ENCODE measurements at places on chromosomes 1 and 21.

DNA sequence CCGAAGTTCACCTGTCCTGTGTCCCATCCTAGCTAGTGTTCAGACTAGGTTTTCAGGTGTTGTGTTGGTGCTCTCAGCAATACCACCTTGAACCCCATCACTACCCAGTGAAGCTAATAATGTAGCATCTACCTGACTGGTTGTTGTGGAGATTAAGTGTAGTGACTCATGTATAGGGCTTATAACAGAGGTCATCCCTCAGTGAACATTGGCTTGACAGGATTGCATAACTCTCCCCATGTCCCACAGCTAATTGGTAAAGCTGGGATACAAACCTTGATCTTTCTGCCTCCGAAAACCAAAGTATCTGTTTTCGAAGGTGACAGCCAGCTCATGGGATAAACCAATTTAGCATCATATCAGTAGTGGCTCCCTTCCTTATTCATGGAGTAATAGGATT, 44.5 kb upstream of the TNR start:
- DNase-seq, result no peak

GRCh38 chr1:167562702-167563101, 9.1 kb upstream of the CREG1 start:
- no peak for DNase-seq

DNA sequence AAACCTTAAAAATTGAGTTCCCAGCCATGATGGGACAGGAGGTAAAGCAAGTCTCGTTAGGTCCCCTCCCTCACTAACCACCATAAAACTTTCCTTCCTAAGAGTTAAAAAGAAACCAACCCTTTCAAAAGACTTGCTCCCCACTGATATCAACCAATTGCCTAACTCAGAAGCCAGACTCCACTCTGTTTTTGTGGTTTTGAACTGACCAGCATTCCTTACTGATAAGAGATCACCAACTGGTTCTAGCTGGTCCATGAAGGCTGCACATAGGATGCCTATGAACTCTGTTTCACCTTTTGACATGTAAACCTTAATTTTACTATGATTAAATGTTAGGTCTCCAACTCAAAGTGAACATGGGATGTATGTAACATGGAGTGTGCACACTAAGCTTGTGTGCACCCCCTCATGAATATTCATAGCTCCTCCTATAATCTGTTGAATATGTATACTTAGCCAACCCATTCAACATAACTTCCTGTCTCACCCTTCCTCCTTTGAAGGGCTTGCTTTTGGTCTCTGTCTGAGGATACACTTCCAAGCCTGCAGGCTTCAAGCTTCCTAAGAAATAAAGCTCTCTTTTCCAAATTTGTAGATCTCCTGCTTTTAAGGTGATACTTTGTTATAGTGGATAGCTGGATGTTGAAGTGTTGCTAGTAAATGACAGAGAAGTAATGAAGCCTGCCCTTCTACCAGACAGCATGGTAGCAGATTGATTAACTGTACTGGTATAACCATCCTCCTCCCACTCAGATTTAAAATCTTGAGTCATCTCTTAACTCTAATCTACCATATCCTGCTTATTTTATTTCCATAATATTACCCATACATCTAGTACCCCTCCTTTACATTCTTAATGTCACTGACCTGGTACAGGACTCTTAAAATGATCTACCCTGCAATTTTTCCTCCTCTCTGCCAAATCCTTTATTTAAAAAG, 95.6 kb downstream of the ZNF644 start:
- no peak for DNase-seq

GRCh38 chr21:42475036-42475435, 21.0 kb downstream of the RSPH1 start:
- no peak for DNase-seq

DNA sequence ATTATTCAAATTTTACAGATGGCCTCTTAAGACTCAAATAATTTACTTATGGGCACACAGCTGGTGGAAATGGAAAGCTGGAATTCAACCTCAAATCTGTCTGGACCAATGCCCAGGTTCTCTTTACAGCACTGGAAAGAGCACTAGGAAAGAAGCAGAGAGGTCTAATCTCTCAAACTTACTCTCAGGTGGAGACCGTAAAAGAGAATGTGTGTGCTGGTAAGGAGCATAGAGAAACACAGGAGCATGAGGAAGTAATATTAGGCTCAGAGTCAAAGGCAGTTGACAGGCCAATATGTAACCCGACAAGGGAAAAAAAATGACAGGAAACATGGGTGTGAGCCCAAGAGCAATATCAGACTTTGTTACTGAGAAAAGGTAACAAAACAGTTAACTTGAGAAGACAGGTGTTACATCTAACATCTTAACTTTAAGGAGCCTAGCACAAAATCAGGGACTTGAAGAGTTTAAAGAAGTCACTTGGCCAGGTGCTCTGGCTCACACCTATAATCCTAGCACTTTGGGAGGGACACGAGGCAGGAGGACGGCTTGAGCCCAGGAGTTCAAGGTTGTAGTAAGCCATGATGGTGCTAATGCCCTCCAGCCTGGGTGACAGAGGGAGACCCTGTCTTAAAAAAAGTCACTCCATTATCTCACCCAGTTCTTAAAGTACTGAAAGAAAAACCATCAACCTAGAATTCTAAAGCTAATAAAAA, 20.7 kb downstream of the PPP1R15B start:
- no peak for DNase-seq

- no peak for DNase-seq
Measured at GRCh38 chr1:83000286-83000685, 998.6 kb downstream of the TTLL7 start.

DNA sequence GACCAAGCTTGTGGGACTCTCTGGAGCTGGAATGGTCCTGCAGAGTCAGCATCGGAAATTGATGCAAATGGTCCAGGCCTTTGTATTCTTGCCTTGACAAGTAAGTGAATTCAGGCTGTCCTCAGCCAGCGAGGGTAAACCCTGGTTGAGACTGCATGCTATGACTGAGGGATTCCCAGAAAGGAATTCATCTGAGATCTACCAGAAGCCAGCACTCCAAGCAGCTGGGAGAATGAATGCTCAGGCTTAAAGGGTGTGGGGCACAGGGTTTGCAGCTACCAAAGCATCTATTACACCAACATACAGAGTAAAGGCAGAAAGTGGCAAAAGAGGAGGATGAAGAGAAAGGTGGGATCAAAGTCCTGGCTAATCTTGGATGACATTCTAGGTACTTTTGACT, 257.0 kb upstream of the LYPLAL1 start:
- DNase-seq, result no peak

- DNase-seq, result no peak
Measured at GRCh38 chr1:44604157-44604955, 69.9 kb downstream of the TMEM53 start.

- DNase-seq, result no peak
Measured at GRCh38 chr21:38334866-38335265, 78.1 kb downstream of the KCNJ15 start.

DNA sequence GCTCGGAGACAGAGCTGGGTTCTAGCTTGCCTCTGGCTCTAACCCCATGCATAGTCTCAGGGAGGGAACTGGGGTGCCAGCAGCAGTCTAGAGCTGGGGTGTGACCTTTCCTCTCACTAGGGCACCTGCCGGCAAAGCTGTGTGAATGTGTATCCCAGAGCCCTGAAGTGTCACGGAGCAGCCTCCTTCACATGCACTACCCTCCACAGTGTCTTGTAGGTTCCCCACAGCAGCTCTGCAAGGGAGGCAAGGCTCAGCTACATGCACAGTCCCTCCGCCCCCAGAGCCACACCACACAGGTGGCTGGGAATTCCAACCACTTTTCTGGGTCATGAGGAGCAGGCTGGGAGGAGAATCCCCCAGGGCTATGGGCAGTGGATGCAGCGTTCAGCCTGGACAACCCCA, 7.7 kb upstream of the HPCA start:
- no peak for DNase-seq

GRCh38 chr1:205626216-205626615, 5.6 kb downstream of the ELK4 start:
- no peak for DNase-seq

DNA sequence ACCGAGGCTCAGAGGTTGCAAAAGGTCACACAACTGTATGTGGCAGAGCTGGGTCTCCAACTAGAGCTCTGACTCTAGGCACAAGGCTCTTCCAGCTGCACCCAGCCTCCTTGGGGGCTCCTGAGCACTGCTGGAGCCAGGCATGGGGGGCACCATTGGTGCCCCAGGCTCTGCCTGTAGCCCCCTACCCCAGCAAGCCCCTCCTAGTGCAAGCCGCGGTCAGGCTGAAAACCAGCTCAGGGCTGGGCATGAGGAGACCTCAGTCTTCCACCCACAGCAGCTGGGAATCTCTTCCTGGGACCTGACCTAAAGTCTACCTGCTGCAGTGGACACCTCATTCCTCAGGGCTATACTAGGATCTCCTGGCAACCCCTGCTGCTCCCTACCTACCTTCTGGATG, 14.6 kb downstream of the TNNT2 start:
- DNase-seq, result no peak

GRCh38 chr21:44939532-44940115, at the start of gene SLX9:
SLX9 (plus strand) TSS chr21:44940029; CDS start chr21:44940058, 29 bp downstream.
- DNase-seq, result peak; percentile 89

DNA sequence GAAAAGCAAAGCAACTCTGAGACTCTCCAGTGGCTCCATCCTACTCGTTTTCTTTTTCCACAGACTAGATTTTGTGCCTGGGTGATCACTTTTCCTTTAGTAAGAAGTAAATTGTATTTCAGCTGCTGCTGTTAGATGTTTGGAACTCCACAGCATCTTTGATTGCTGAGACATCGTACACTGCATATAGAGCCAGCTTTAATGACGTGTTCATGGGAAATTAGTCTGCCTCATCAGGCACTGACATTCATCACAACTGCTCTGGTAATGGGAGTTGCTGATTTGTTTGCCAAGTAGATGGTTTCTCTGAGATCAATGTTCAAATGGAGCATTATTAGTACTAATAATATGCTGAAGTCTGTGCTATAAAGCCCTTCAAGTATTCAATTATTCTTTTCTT, 573.8 kb upstream of the NR5A2 start:
- DNase-seq, result no peak

- DNase-seq, result no peak
Measured at GRCh38 chr1:74470936-74471335, 41.5 kb downstream of the LRRC53 start.

DNA sequence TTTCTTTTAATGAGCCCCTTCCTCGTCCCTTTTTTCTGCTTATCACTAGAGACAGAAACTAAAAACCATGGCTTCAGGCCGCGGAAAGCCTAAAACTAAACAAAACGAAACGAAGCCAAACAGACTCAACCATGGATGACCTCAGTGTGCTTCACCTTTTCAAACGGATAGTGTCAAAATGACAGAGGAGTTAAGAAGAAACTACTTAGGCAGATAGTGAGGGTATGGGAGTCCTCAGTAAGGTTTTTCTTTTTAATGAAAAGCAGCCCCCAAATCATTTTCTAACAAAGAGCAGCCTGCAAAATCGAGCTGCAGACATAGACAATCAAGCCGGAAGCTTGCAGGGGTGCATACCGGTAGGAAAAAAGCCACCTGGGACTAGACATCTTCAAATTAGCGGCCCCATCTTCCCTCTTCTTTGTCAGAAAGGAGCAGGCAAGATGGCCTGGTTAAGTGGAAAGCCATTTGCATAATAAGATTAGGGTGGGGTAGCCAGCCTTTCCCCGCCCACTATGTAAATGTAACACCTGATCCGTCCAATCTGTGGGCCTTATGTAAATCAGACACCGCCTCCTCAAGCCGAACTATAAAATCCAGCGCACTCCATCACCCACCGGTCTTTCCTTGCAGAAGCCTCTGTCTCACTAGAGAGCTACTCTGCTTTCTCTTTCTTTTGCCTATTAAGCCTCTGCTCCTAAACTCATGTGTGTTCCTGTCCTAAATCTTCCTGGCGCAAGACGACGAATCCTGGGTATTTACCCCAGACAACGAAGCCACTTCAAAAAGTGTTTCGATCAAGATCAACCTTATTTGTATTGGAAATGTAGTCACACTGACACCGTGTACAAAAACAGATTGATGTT, 6.2 kb upstream of the ERO1B start:
- DNase-seq, result no peak

DNA sequence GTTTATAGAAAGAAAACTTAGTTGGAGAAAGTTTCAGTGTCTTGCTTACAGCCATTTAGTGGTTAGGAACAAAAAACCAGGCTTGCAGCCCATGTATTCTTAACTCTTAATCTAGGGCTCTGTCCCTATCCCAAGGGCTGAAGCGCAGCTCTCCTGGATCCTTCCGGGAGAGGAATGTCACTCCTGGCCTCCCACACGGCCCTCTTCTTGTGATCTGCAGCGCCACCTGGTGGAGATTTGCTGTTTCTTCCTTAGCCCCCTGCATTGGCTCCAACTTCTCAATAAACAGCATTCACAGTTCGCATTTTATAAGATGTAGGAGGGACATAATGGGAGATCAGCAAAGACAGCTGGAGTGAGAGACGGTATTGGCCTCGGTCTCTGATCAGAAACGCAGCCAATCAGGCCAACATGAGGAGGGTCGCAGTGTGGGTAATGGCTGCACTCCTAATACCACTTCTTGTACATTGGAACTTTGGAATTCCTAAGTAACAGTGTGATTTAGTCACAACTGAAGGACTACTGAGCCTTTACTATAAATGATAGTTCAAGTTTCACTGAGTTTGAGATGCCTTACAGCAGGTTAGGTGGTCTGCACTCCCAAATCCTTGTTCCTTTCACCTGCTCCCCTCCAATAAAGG, 283.4 kb downstream of the ASTN1 start:
- DNase-seq, result peak; percentile 62

DNA sequence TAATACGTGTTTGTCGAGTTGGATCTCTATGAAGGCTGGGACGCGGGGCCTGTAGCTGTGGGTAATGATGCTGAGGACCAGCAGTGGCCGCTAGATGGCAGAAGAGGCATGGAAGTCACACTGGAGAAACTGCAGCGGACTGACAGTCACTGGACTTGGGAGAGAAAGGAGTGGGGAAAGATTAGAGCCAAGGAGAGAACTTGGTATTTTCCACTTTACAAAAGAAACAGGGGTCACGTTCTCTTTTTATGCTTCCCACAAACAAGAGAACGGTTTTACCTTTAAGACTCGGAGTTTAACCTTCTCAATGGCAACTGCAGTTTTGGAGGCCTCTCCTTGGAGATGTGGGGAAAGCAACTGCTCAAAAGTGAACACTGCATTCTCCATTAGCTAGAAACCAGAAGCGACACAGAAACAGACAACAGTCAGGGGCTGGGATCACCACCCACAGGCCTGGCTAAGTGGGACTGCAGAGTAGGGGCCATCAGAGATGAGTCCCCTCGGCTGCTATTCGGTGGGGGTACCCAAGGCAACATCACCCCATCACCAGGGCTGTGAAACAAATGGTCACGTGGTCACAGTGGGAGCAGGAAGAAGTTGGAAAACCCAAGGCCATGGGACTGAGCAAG, 51.1 kb upstream of the EDEM3 start:
- peak; percentile 89 for DNase-seq

GRCh38 chr1:102588536-102588935, 519.8 kb downstream of the COL11A1 start:
- DNase-seq, result no peak

DNA sequence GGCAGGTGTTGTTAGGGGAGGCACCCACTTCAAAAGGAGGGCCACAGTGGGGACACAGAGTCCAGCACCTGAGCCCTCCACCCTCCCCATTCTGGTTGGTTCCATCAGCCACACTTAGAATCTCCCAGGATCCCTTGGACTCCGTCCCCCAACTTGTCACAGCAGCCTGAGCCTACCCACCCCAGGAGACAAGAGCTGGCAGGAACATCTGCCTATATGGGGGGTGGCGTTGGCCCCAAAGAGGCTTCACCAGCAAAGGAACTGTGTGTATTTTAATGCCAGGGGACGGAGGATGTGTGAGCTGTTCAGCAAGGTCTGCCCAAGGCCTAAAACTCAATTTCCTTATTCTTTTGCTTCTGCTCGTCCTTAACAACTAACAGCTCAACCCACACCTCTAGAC, 86.4 kb upstream of the TMEM51 start:
- DNase-seq, result no peak

- DNase-seq, result no peak
Measured at GRCh38 chr1:177629526-177629925, 340.3 kb downstream of the SEC16B start.

All from activated CD4-positive, alpha-beta T cell treated with anti-CD3 and anti-CD28 coated beads for 48 hours (primary cell).